HFFc6 (cell line): ENCODE measurements at places on chromosomes 1 and 21.
A peak's percentile ranks its signal among the peaks of the same experiment; 100 is the strongest.

DNA sequence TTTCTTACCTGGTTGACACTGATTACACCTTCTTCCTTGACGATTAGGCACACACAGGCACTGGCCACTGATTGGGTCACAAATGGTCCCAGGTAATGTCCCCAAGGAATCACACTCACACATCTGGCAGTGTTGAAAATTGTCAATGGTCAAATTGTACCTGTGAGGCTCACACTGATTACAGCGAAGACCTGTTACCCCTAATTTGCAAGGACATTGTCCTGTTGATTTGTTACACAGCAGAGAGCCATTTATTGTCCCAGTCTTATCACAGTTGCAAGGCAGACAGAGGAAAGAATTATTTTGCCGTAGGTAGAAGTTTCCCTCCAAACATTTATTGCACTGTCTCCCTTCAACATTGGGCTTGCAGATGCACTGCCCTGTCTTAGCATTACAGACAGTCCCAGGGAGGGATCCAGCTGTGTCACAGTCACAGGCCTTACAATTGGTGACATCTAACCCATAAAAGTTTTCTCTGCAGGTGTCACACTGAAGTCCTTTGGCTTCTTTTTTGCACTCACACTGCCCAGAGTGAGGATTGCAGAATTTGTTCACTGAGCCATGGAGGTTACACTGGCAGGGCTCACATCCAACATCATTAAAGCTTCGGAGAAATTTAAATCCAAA is 176.6 kb downstream of the USH2A start:
- no peak overlapping the region for H3K27ac ChIP-seq
- no peak for DNase-seq
- H3K4me3 ChIP-seq: no peak overlapping the region
- no peaks in the 10 kb centered on the region for H3K36me3 ChIP-seq
- peaks cover 8% of the 10 kb centered on the region for H3K4me1 ChIP-seq

DNA sequence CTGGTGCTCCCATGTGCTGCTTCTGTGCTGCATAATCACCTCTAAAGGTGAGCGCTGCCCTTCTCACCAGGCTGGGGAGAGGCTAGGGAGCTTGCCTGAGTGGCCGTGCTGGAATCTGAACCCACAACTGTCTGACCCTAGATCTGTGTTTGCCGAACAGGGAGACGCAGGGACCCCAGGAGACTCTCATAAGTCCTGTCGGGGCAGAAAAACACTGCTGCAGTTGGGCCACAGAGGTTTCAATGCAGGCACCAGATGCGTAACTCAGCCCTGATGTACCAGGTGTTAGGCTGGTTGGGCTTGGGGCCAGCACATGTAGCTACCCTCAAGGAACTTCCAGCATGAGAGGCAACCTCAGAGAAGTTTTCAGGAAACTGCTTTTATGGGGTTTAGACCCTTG is 49.5 kb upstream of the DMRTB1 start:
- H3K36me3 ChIP-seq: no peaks in the 10 kb centered on the region
- peaks cover 57% of the 10 kb centered on the region for H3K4me1 ChIP-seq
- H3K27me3 ChIP-seq: peaks cover 31% of the 10 kb centered on the region

DNA sequence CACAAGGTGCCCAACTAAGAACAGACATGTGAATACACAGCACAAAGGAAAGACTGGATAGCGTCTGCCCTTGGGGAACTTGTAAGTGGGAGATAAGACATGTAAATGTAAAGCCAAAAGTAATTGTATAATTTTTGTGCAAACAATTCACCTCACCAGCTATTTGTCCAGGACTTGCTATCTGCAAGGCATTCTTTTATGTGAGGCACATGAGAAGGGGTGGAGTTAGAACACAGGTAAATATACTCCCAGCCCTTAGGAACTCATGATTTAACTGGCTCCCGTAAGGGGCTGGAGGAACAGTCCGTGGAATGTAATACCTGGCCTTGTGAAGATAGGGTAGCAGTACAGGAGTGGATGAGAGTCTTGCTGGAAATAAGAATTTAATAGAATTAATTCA is 61.3 kb downstream of the CDK18 start:
- DNase-seq: no peak
- H3K4me3 ChIP-seq: no peak overlapping the region
- no peaks in the 10 kb centered on the region for H3K36me3 ChIP-seq

GRCh38 chr1:63630666-63631065 is 37.5 kb downstream of the PGM1 start:
- H3K36me3 ChIP-seq: peaks cover 11% of the 10 kb centered on the region; the same call in 1 of the 2 replicates
- peak; percentile 18 for DNase-seq
- H3K27ac ChIP-seq: peak overlapping the region; percentile 50; the same call in 1 of the 2 replicates
- no peaks in the 10 kb centered on the region; the same call in 1 of the 2 replicates for H3K27me3 ChIP-seq
- H3K4me1 ChIP-seq: peaks cover 50% of the 10 kb centered on the region
- H3K4me3 ChIP-seq: no peak overlapping the region

GRCh38 chr1:66248746-66249145 is 285.2 kb upstream of the SGIP1 start:
- H3K4me3 ChIP-seq: no peak overlapping the region
- no peaks in the 10 kb centered on the region for H3K27me3 ChIP-seq
- H3K4me1 ChIP-seq: peaks cover 32% of the 10 kb centered on the region
- no peak for DNase-seq
- no peak overlapping the region for H3K27ac ChIP-seq

GRCh38 chr21:42574234-42575027 is 60.8 kb downstream of the SLC37A1 start:
- no peak overlapping the region for H3K4me3 ChIP-seq
- H3K27ac ChIP-seq: no peak overlapping the region
- H3K27me3 ChIP-seq: peaks cover 2% of the 10 kb centered on the region
- peaks cover 5% of the 10 kb centered on the region; the same call in 1 of the 2 replicates for H3K36me3 ChIP-seq

DNA sequence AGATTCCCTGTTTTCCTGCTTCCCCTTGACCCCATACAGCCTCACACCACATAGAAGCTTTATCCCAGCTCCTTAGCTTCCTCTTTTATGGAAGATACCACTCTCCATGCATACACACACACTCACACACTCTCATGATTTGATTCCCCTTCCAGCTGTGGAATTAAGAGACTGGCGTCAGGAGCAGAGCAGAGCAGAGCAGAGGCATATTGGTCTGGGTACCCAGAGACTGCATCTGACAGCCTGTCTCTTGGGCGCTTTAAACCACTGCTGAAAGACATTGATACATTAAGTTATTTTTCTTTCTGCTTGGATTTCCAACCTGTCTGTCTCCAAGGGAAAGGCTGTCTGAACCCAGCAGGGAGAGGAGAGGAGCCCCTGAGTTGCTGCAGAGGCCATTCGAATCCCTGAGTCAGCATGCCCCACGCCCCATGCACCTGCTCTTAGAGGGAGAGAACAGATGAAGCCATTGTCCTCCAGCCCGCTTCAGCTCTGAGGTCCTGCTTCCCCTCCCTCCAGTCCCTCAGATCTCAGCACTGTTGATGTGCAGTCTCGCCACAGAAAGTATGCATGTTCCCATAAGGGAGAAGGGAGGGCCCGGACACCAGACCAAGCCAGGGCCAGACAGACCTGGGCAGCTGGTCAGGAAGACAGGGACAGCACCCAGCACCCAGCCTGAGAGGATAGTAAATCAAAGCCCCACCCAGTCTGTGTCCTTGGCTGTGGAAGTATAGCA is 66.7 kb upstream of the GJB5 start:
- no peak for DNase-seq
- no peaks in the 10 kb centered on the region for H3K36me3 ChIP-seq
- no peaks in the 10 kb centered on the region for H3K4me1 ChIP-seq
- H3K27me3 ChIP-seq: peaks cover 11% of the 10 kb centered on the region
- H3K27ac ChIP-seq: no peak overlapping the region
- H3K4me3 ChIP-seq: no peak overlapping the region

DNA sequence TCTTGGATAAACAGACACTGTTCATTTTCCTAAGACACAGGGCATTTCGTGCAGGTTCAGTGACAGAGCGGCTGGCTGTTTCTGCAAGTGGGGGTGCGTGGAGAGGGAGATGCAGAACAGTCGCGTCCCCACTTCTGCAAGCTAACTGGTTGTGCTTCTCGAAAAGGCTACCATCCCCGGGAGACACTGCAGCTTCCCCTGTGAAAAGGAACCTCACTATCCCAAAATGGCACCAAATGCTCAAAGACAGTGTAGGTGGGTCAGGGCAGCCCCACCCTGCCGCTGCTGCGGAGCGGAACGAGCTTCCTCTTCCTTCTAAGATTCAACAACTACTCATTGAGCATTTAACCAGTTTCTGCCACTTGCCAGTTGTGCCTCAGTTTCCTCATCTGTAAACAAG is 19.2 kb upstream of the BACE2 start:
- H3K36me3 ChIP-seq: no peaks in the 10 kb centered on the region
- no peak overlapping the region for H3K27ac ChIP-seq
- no peak for DNase-seq
- peaks cover 6% of the 10 kb centered on the region; the same call in 1 of the 2 replicates for H3K27me3 ChIP-seq
- H3K4me3 ChIP-seq: no peak overlapping the region
- H3K4me1 ChIP-seq: no peaks in the 10 kb centered on the region

DNA sequence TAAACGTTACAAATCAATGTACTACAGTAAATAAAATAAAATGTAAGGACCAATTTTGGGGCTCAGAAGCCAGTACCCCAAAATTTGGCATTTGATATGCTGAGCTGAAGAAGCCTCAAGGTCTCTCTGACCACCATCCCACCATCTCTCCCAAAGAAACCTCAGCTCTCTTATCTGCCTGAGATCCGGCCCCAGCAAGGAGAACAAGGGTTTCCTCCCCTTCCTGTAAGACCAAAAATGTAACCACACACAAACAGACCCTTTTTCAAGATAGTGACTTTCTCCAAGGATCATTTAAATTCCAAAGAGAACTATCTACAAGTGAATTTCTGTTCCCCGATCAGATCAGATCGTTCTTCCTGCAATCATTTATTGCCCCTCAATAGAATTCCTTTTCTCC is 68.1 kb upstream of the SLC45A1 start:
- H3K4me3 ChIP-seq: no peak overlapping the region
- H3K4me1 ChIP-seq: no peaks in the 10 kb centered on the region
- H3K36me3 ChIP-seq: no peaks in the 10 kb centered on the region
- H3K27me3 ChIP-seq: peaks cover 3% of the 10 kb centered on the region

GRCh38 chr1:4671828-4672227 is 17.4 kb downstream of the AJAP1 start:
- DNase-seq: no peak
- no peak overlapping the region for H3K4me3 ChIP-seq
- H3K4me1 ChIP-seq: no peaks in the 10 kb centered on the region
- H3K36me3 ChIP-seq: no peaks in the 10 kb centered on the region
- no peak overlapping the region for H3K27ac ChIP-seq

DNA sequence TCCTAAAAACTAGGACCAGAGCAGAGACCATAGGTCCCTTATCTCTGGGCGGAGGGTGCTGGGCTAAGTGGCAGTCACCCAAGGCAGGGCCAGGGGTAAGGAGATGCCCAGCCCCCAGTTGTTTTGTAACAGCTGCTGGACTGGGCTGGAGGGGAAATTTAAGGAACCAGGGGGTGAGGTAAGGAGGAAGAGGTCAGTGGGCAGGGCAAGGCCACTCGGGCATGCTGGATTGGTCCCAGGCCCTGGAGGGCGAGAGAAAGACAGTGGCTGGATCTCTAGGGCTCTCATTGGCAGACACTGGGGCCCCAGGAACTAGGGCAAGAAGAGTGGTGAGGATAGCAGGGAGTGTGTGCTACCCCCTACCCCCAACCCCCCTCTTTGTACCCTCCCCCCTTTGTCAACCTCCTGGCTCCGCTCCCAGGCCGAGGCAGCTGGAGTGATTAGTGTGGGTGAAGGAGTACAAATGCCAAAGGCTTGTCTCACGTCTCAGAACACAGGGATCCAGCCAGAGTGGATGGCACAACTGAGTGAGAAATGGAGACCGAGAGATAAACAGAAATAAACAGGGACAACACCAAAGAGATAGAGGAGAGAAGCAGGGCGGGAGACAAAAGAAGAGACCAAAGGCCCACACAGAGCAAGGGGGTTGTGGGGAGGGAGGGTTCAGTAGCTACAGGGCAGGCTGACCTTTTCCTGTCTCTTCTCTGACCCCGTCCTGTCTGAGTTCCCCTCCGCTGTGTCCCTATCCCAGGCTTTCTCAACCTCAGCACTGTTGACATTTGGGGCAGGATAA is 20.5 kb upstream of the THRAP3 start:
- H3K36me3 ChIP-seq: no peaks in the 10 kb centered on the region
- peak; percentile 30 for DNase-seq
- no peaks in the 10 kb centered on the region; the same call in 1 of the 2 replicates for H3K27me3 ChIP-seq
- peaks cover 37% of the 10 kb centered on the region for H3K4me1 ChIP-seq
- H3K27ac ChIP-seq: peak overlapping the region; percentile 88

- H3K27ac ChIP-seq: no peak overlapping the region
- H3K4me3 ChIP-seq: no peak overlapping the region
- peaks cover 7% of the 10 kb centered on the region for H3K36me3 ChIP-seq
- no peak for DNase-seq
Measured at GRCh38 chr1:15830258-15830657, 17.2 kb upstream of the SPEN start.

DNA sequence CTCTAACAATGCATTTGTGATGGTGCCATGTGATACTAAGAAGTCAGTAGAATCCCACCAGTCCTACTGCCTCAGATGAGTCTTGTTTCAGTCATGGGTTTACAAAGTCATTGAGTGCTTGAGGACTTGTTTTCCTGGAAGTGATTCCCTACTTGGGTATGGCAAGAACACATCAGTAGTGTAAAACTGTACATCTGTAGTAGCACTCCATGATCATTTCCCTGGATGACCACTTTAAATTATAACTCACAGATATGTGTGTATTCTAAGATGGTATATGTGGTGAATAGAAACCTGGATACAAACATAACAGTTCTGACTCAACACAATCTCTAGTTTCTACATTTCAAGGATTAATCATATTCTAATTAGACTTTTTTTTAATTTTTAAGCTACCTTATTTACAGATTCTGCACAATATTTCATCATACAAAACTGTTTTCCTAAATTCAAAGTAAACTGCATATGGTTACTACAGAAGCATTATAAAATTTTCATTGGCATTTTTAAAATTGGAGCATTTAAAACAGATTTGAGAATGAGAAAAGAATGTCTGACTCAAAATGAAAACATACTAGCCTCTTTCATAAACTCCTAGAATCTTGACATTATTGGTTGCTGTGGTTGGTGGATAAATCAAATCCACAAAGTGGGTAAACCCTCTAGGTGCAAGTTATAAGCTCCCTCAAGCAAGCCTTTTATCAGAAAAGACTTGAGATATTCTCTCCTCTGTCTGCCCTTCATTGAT is 6.8 kb upstream of the PSMG1 start:
- no peaks in the 10 kb centered on the region for H3K27me3 ChIP-seq
- peak; percentile 63 for DNase-seq
- H3K27ac ChIP-seq: peak overlapping the region; percentile 70
- peak overlapping the region; percentile 11; the same call in 1 of the 2 replicates for H3K4me3 ChIP-seq

DNA sequence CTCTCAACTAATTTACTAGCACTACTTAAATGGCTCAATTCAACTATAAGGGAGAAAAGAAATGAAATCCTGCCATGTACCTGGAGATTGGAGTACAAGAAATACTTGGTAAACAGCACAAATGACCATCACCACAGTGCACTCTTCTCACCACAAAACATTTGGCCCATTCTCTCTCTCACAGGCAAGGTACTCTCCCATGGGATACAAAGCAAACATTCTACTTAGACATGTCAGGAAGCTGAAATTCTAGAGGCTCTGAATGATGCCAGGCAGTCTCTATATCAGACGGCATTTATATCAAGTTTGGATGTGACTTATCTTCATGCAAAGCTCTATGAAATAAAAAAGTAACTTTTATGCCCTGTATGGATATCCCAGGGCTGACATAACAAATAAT is 72.5 kb downstream of the DPT start:
- no peaks in the 10 kb centered on the region for H3K36me3 ChIP-seq
- DNase-seq: no peak
- no peak overlapping the region for H3K27ac ChIP-seq
- peaks cover 10% of the 10 kb centered on the region; the same call in 1 of the 2 replicates for H3K4me1 ChIP-seq

GRCh38 chr1:1137256-1138045 is 21.6 kb upstream of the C1orf159 start:
- no peaks in the 10 kb centered on the region for H3K4me1 ChIP-seq
- H3K27me3 ChIP-seq: peaks cover 11% of the 10 kb centered on the region
- H3K4me3 ChIP-seq: no peak overlapping the region
- DNase-seq: no peak

GRCh38 chr1:235401251-235401650 is 34.0 kb downstream of the TBCE start:
- no peaks in the 10 kb centered on the region for H3K27me3 ChIP-seq
- peaks cover 5% of the 10 kb centered on the region; the same call in 1 of the 2 replicates for H3K36me3 ChIP-seq
